ENCODE measurements at places on chromosomes 1 and 21.
A peak's percentile ranks its signal among the peaks of the same experiment; 100 is the strongest.

- no peak for DNase-seq
These were observed 7.2 kb downstream of the THEMIS2 start for GRCh38 chr1:27879374-27880082.

GRCh38 chr1:230985711-230986110 is 6.8 kb downstream of the ARV1 start:
- no peak for DNase-seq

DNA sequence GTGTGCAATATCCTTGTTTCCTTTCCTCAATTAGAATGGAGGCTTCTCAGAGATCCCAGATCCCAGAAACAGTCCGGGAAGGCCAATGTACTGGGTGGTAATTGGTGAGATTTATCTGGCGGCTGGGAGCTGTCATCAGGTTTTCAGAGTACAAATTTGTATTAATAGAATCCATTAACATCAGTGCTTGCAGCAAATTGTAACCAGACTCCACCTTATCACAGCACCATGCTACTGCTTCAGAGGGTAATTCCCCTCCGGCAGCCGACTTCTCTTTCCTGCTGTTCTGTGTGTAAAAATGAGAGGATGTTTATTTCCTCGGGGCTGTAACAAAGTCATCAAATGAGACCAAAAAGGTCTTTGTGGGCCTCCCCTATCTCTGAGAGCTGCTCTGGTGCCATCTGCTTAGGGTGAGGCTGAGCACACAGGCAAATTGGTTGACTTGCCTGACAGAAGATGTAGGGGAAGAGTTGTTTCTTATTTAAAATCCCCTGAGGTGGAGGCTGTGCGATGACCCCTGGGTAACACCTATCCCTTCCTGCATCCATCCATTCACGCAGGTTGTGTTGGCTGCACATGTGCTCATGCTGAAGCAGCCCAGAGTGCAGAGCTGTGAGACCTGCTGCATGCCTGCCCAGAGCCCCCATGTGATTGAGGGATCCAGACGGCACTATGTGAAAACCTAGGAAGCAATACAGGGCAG is 19.2 kb downstream of the NFASC start:
- no peak for DNase-seq

DNA sequence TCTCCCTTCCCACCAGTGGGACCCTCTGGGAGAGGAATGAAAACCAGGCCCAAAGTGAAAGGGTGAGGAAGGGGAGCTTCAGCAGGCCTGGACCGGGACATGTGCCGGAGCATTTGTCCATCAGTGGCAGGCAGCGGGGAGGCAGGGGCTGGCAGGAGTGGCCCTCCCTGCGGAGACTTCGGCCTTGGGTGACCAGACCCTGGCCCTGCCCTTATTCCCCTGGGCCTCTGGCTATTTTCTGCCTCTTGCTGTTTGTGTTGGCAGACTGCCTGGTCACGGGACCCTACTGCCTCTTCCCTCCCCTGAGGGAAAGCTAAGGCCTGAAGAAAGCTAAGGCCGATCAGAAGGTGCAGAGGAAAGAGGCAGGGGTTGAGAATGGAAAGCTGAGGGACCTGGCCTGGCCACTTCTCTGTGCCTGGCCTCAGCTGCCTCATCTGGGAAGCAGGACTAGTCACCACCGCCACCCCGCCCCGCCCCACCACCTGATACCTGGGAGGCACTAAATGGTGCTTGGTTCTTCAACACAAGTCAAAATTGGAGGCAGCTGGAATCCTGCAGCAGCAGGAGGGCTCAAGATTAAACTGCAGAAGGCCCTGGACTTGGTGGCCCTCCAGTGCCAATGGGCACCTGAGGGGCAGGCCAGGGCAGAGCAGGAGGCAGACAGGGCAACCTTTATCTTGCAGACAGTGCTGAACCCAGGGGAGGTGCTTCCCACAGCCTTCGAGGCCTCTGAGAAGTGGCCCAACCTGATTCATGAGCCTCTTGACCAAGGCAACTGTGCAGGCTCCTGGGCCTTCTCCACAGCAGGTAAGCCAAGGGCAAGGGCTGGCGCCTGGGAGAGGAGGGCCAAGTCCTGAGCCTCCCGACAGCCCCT is 7.9 kb downstream of the TINAGL1 start:
- no peak for DNase-seq

- no peak for DNase-seq
These were observed 102.9 kb upstream of the IRF2BP2 start for GRCh38 chr1:234712891-234713305.

- DNase-seq, result peak; percentile 86
These were observed 7.4 kb upstream of the MPL start for GRCh38 chr1:43329995-43330751.

DNA sequence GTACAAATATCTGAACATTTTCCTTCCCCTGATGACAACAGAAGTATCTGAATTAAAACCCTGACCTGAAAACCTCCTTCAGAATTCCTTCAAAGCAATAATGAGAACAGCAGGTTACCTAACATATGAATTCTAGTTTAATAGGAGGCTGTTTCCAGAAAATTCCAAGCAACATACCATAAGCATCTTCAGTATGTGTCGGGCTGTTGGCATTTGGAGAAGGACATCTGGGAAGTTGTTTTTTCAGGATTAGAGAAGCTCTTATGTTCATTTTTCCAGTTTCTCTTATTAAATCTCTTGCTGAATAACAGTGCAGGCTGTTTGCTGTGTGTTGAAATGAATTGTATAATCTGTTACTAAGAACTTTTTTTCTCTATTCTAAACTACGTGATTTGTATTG is 101.5 kb downstream of the PLA2G4A start:
- DNase-seq, result no peak

- no peak for DNase-seq
These were observed 284.0 kb downstream of the RPS6KC1 start for GRCh38 chr1:213335084-213335483.

- peak; percentile 91 for DNase-seq
These were observed 20.2 kb downstream of the NUAK2 start for GRCh38 chr1:205301205-205301821.

DNA sequence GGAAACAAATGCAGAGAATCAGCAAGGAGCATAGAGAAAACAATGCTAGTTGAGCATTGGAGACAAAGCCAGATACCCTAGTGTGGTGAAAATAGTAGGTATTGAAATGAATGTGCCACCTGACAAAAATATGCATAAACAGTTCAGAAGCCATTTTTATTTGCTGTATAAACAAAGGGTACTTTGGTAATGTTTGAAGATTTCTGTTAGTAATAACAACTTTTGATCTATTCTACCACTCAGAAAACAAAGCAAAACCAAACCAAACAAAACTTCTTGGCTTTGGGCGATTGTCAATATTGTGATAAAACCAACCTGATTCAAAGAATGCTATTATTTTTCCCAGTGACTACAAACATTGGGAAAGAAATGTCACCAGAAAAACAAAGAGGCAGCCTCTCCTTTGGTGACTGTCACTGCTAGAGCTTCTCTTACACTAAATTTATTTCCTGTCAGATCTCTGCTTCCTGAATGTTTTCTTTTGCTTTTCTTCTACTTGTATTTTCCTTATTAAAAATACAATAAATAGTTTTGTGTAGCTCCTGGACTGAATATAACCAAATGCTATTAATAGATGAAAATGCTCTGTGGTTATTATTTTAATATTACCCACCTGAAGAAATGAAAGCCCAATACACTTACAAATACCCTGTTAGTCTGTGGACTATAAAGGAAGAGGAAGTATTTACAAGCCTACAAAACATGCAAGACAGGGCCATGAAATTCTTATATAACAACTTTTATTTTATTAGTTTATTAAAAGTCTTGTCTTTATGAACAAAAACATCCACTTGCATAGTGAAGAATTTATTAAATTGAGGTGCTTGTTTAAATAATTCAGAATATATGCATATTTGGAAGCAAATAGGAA is 5.7 kb downstream of the ATP6V1G3 start:
- DNase-seq, result no peak
